Progenitor cell of endocrine pancreas (in vitro differentiated cells): ENCODE measurements at places on chromosomes 16 and 17. TPM values are rescaled to one million over a fixed set of nuclear protein-coding genes. Genes with fewer than 3 reads are reported as not detected.

Gene CD7
- total RNA-seq, result 0.31 and 0.46 TPM in 2 replicates

Gene CRHR1
- total RNA-seq, result not detected in 2 replicates

Gene ALOXE3
- not detected in 2 replicates for total RNA-seq

Gene CMTM2
- 0.58 TPM in 1 of 2 replicates, not detected in the other for total RNA-seq

Gene KRT32
- not detected in 2 replicates for total RNA-seq

Gene ACE
- total RNA-seq, result 6.4 and 6.8 TPM in 2 replicates

Gene WFDC1
- total RNA-seq, result 0.09 and 0.24 TPM in 2 replicates

Gene TELO2
- 73.4 and 77.2 TPM in 2 replicates for total RNA-seq

Gene CACNG3
- not detected in 2 replicates for total RNA-seq

Gene NAGS
- 0.69 and 0.89 TPM in 2 replicates for total RNA-seq

Gene KRT222
- total RNA-seq, result 0.36 and 1.1 TPM in 2 replicates

Gene TK1
- total RNA-seq, result 27.9 and 29.1 TPM in 2 replicates
